ENCODE measurements at places on chromosomes 6 and 20. TPM values are rescaled to one million over a fixed set of nuclear protein-coding genes. Genes with fewer than 3 reads are reported as not detected.

Gene TDP2
- total RNA-seq = 65.6 TPM

Gene CCM2L
- 1.5 TPM for total RNA-seq

Gene ANKRD66
- total RNA-seq = not detected

DNA sequence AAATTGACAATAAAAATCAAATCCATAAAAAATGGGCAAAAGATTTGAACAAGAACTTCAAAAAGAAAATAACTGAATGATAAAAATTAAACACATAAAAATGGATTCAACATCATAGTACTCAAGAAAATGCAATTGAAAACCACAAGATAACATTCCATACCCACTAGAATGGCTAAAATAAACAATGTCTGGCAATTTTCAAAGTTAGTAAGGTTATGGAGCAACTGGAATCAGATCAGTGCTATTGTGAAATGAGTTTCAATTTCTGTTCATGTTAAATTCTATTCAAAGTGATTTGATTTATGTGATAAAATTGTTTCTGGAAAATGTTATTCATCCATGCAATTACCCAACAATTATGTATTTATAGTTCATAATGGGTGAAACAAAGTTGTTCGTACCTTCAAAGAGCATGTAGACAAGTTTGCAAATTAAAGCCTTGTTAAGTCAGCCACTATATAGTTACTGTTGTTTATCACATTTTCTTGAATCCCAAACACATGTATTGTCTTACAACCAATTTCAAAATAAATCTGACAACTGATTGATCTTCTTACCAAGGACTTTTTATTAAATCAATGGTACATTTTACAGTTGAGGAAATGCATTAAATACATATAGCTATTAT lies 151.5 kb upstream of the CENPW start:
- no peak overlapping the region for H3K4me3 ChIP-seq
- no peaks in the 10 kb centered on the region for H3K27me3 ChIP-seq
- no peak overlapping the region for H3K27ac ChIP-seq
- DNase-seq = no peak
- peaks cover 5% of the 10 kb centered on the region for H3K36me3 ChIP-seq
